ENCODE measurements at places on chromosomes 6 and 20.
A peak's percentile ranks its signal among the peaks of the same experiment; 100 is the strongest.

- DNase-seq = peak; percentile 14
Observed at GRCh38 chr6:115891111-115891669, 169.5 kb downstream of the FRK start.

DNA sequence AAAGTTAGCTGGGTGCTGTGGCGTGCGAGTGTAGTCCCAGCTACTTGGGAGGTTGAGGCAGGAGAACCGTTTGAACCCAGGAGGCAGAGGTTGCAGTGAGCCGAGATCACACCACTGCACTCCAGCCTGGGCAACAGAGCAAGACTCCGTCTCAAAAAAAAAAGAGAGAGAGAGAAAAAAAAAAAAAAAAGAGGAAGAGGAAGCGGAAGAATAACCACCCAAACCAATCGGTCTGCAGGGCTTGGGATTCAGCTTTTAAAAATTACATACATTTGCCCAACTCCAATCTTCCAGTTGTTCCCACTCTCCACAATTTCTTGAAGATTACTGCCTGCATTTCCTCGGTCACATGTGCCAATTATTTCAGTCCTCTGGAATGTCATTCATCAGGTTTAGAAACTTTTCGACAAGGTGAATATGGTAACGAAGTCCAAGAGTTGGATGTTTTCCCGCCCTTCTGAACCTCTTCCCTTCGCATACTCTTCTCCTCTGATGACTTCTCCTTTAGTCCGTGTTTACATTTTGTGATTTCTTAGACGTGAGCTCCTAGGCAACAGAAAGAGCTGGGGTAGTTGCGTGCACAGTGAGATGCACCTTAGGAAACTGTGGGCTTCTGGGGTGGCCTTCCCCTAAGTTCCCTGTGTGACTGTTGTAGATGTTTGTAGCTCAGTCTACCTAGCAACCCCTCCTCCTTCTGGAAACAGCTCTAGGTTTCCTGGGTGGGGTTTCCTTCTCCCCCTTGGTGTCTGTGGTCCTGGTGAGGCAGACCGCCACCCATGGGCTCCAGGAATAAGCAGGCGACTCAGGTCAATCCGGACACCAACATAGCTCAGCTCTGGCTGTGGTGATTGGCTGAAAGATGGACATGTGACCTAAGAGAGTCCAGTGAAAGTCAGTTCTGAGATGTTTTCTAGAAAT, 63.0 kb upstream of the NCOA3 start:
- peak; percentile 35 for DNase-seq

GRCh38 chr6:14379568-14379967, 262.0 kb downstream of the CD83 start:
- DNase-seq = no peak

GRCh38 chr6:57247603-57248002, 25.5 kb upstream of the RAB23 start:
- peak; percentile 3 for DNase-seq

- DNase-seq = no peak
Observed at GRCh38 chr6:155970876-155971708, 515.5 kb upstream of the NOX3 start.
